ENCODE measurements at places on chromosomes 6 and 20. TPM values are rescaled to one million over a fixed set of nuclear protein-coding genes. Genes with fewer than 3 reads are reported as not detected.

DNA sequence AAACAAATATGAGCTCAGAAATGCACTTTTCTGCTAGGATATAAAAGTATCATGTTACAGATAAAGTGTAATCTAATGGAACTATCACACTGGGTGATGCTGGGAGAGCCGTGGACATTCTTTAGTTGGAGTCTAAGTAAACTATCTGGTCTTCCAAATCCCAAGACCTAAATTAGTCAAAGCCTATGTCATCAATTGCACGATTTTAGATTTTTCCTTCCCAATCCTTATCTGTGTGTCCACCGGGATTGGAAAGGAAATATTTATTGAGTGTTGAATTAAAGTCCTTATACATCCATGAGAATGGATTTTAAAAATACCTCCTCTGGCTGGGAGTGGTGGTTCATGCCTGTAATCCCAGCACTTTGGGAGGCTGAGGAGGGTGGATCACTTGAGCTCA lies 19.6 kb upstream of the MRAP2 start:
- no peaks in the 10 kb centered on the region for H3K36me3 ChIP-seq
- DNase-seq, result no peak
- no peak overlapping the region for H3K27ac ChIP-seq
- H3K27me3 ChIP-seq, result no peaks in the 10 kb centered on the region

Gene TNNC2
- total RNA-seq, result not detected

- no peaks in the 10 kb centered on the region for H3K27me3 ChIP-seq
- no peaks in the 10 kb centered on the region for H3K36me3 ChIP-seq
- DNase-seq, result no peak
- no peak overlapping the region for H3K4me3 ChIP-seq
- H3K27ac ChIP-seq, result no peak overlapping the region
Measured at GRCh38 chr6:130670142-130670541, 157.1 kb upstream of the SMLR1 start.

GRCh38 chr20:36126836-36127527 lies 27.6 kb upstream of the EPB41L1 start:
- H3K4me1 ChIP-seq, result no peaks in the 10 kb centered on the region
- DNase-seq, result no peak
- H3K27me3 ChIP-seq, result peaks cover 4% of the 10 kb centered on the region
- H3K4me3 ChIP-seq, result no peak overlapping the region
- no peaks in the 10 kb centered on the region for H3K36me3 ChIP-seq

Gene DACT2
- 0.15 TPM for total RNA-seq

- H3K4me1 ChIP-seq, result no peaks in the 10 kb centered on the region
- H3K27me3 ChIP-seq, result no peaks in the 10 kb centered on the region
- H3K4me3 ChIP-seq, result no peak overlapping the region
Measured at GRCh38 chr6:4358414-4359107, 223.2 kb upstream of the ECI2 start.

DNA sequence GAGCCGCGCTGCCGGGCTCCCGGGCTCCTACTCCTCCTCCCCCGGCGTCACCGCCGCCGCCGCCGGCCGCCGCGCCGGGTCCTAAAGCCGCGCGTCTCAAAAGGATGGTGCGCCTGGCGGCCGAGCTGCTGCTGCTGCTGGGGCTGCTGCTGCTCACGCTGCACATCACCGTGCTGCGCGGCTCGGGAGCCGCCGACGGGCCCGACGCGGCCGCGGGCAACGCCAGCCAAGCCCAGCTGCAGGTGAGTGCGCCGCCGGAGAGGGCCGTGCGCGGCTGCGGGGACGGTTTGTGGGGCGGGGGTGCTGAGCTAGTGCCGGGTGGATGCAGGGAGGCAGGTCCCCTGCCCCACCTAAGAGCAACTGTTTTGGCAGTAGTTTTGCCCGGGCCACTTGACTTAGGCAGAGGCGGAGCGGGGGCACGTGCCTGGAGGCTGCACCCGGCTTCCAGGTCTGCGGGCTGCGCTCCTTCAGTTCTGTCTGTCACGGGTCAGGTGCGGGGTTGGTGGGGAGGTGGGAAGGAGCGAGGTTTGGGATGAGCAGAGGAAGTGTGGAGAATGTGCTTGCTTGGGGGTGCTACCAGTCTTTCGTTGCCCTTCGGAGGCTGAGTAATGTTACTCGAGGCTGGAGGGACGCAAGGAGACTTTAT lies 722 bp downstream of the ISM1 start:
- H3K4me1 ChIP-seq, result peaks cover 15% of the 10 kb centered on the region
- DNase-seq, result peak; percentile 67
- H3K27ac ChIP-seq, result no peak overlapping the region
- peak overlapping the region; percentile 63 for H3K4me3 ChIP-seq
- peaks cover 67% of the 10 kb centered on the region for H3K27me3 ChIP-seq

Gene PTCRA
- not detected for total RNA-seq

Gene NKAIN4
- not detected for total RNA-seq

Gene SCRT2
- not detected for total RNA-seq

Gene NR2E1
- not detected for total RNA-seq

- H3K27ac ChIP-seq, result no peak overlapping the region
- H3K36me3 ChIP-seq, result no peaks in the 10 kb centered on the region
- no peak for DNase-seq
- H3K4me1 ChIP-seq, result peaks cover 2% of the 10 kb centered on the region
Measured at GRCh38 chr20:20411836-20412235, 43.9 kb downstream of the INSM1 start.

- peaks cover 40% of the 10 kb centered on the region for H3K4me1 ChIP-seq
- peaks cover 7% of the 10 kb centered on the region for H3K27me3 ChIP-seq
- no peaks in the 10 kb centered on the region for H3K36me3 ChIP-seq
Measured at GRCh38 chr20:45320948-45321595, 13.0 kb upstream of the MATN4 start.

Gene PARD6B
- total RNA-seq, result 4.3 TPM

Gene HLA-DRB5
- total RNA-seq, result 12.7 TPM

DNA sequence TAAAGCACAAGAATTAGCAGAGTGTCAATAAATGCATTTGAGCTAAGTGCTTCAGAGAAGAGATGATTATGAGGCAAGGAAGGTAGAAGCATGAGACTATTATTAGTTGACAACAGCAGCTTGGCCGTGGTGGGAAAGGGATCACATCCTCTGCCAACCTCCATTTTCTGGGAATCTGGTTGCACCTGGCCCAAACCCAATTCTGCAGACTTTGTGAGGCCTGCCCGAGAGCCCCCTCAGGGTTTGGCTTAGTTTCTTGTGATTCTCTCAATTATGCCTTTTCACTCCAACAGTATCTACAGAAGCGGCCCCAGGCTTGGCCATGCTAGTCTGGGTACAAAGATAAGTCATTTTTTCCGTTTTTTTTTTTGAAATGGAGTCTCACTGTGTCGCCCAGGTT lies 111.0 kb upstream of the B3GAT2 start:
- no peaks in the 10 kb centered on the region for H3K27me3 ChIP-seq
- H3K27ac ChIP-seq, result no peak overlapping the region
- no peaks in the 10 kb centered on the region for H3K4me1 ChIP-seq
- no peak for DNase-seq
- no peaks in the 10 kb centered on the region for H3K36me3 ChIP-seq

- H3K27me3 ChIP-seq, result no peaks in the 10 kb centered on the region
- no peaks in the 10 kb centered on the region for H3K36me3 ChIP-seq
- H3K4me1 ChIP-seq, result no peaks in the 10 kb centered on the region
- DNase-seq, result no peak
- H3K4me3 ChIP-seq, result no peak overlapping the region
- H3K27ac ChIP-seq, result no peak overlapping the region
Measured at GRCh38 chr6:1995636-1996035, 249.8 kb downstream of the GMDS start.

Gene PRDM13
- not detected for total RNA-seq

Measured in activated CD4-positive, alpha-beta memory T cell treated with anti-CD3 and anti-CD28 coated beads, Interleukin-2, amount 10 ng/mL, durations not matched to agents 7 days and 5 days (primary cell).